ENCODE measurements at places on chromosomes 13 and 19. TPM values are rescaled to one million over a fixed set of nuclear protein-coding genes. Genes with fewer than 3 reads are reported as not detected.

Gene PRODH2
- not detected for total RNA-seq

Gene JAK3
- total RNA-seq, result 3.2 TPM

Gene TMPRSS9
- not detected for total RNA-seq

Gene BAX
- total RNA-seq, result 59.9 TPM

Gene IFNL1
- total RNA-seq, result not detected

Gene ZNF599
- total RNA-seq, result 4.7 TPM

Gene SYNGR4
- not detected for total RNA-seq

Gene FCER2
- total RNA-seq, result not detected

Gene DLL3
- 0.73 TPM for total RNA-seq

Gene NCR1
- total RNA-seq, result not detected

Gene IGLON5
- not detected for total RNA-seq

Gene MEF2B
- not detected for total RNA-seq

Measured in melanocyte of skin (primary cell).